ENCODE measurements at places on chromosomes 7 and 10. TPM values are rescaled to one million over a fixed set of nuclear protein-coding genes. Genes with fewer than 3 reads are reported as not detected.

Gene EGFR
- 0.11 TPM for polyA plus RNA-seq

Gene PPP1R3C
- polyA plus RNA-seq: 0.08 TPM

Gene PYROXD2
- 13.8 TPM for polyA plus RNA-seq

Gene UBTD1
- polyA plus RNA-seq: 0.83 TPM

Gene RSPH10B
- polyA plus RNA-seq: 0.06 TPM

Gene HMX3
- polyA plus RNA-seq: 16.6 TPM

Gene AEBP1
- not detected for polyA plus RNA-seq

Gene FAM13C
- polyA plus RNA-seq: 0.18 TPM

Gene PLCE1
- 0.73 TPM for polyA plus RNA-seq

Gene TMEM184A
- polyA plus RNA-seq: not detected

Gene SLC29A4
- polyA plus RNA-seq: not detected

Gene NKX2-3
- polyA plus RNA-seq: not detected

Gene ITGA8
- not detected for polyA plus RNA-seq

Gene HIF1AN
- 37.2 TPM for polyA plus RNA-seq

Gene C7orf33
- polyA plus RNA-seq: not detected

Gene AOC1
- polyA plus RNA-seq: not detected

Gene GNAI1
- not detected for polyA plus RNA-seq

Gene CDH23
- 0.12 TPM for polyA plus RNA-seq

Gene TBC1D12
- polyA plus RNA-seq: 2.5 TPM

Gene VSTM4
- polyA plus RNA-seq: not detected

Gene TFEC
- 1.0 TPM for polyA plus RNA-seq

Gene COL17A1
- not detected for polyA plus RNA-seq
